ENCODE measurements at places on chromosomes 3 and 15. TPM values are rescaled to one million over a fixed set of nuclear protein-coding genes. Genes with fewer than 3 reads are reported as not detected.

DNA sequence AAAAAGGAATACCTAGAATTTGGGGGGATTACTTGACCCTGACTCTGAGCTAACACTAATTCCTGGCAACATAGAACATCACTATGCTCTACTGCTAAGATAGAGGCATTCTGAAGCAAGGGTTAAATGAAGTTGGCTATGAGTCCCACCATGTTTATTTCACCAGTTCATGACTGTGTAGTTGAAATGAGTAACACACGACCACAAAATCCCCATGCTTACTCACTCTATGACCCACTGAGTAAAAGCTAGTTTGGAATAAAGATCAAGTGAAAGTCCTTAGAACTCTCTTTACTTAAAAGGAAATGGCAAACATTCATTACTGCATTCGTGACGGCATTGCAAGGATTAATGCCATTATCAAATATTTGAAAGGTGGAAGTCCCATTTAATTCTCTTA, 47.4 kb downstream of the MRPL46 start:
- DNase-seq = peak; percentile 71

DNA sequence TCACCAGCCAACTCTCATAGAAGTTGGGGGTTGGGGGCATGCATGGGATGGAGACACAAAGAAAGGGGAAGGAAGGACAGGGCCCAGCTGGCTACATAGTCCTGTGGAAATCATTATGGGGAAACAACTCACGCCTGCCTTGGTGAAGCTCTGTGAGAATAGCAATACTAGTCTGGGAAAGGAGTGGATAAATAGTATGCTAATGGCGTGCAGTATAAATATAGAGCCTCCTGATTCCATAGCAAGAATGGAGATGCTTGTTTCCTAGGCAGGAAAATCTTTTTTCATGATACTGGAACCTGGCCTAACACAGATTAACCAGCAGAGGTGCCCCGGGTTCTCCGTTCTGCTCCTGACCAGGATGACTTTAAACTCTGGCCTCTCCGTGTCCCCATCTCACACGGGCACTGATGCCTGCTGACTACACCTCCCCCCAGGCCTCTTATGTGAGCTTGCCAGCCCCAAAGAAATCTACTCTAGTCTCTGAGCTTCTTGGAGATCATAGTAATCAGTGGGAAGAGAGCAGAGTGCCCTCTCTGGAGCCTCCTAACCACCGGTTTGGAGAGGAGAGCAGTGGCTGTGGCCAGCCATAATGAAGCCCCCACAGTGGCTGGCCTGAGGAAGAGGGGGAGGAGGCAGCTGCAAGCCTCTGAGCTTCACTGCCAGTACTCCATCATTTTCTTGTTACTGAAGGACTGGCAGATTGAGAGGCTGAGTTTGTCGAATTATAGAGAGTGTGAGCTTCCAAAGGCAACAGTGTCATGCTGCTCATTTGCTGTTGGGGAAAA, 355.0 kb upstream of the SEMA6D start:
- DNase-seq = no peak

The GABRG3 gene
- not detected for total RNA-seq

GRCh38 chr15:60850903-60851302, 372.0 kb upstream of the ICE2 start:
- DNase-seq = no peak

The CCDC39 gene
- not detected for total RNA-seq

- DNase-seq = no peak
Measured at GRCh38 chr3:7917443-7918151, 584.0 kb upstream of the LMCD1 start.
